Astrocyte (in vitro differentiated cells and primary cell): ENCODE measurements at places on chromosomes 1 and 21.

DNA sequence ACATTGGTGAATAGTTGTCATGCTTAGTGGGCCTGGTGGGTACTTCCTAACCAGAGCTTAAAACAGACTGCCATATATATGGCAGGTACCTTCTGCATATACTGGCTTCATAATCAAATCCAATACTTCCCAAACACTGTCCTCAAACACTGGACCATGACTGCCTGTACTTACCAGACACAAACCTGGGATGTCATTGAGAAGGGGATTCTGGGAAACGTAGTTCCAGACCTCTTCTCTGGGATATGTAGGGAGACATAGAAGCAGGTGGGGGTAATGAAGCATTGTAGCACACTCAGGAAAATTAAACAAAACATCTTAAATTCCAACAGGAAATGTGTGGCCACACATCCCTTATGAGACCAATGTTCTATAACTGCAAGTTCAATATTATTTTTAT is 76.5 kb upstream of the ADAMTS5 start:
- DNase-seq = no peak

- DNase-seq = no peak
Measured at GRCh38 chr1:2072109-2072806, 22.0 kb downstream of the PRKCZ start.

- DNase-seq = no peak
Measured at GRCh38 chr1:177043597-177043996, 120.9 kb downstream of the ASTN1 start.

- DNase-seq = no peak
Measured at GRCh38 chr21:43300496-43301408, 126.2 kb downstream of the SIK1 start.

DNA sequence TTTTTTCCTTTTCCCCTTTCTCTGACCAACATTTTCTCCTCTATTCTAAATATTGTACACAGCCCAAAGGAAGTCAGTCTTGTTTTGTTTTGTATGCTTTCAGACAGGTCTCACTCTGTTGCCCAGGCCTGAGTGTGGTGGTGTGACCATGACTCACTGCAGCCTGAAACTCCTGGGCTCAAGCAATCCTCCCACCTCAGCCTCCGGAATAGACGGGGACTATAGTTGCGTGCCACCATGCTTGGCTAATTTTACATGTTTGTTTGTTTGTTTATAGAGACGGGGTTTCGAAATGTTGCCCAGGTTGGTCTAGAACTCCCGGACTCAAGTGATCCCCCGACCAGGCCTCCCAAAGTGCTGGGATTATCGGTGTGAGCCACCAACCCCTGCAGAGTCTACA is 72.8 kb downstream of the NRIP1 start:
- DNase-seq = no peak

DNA sequence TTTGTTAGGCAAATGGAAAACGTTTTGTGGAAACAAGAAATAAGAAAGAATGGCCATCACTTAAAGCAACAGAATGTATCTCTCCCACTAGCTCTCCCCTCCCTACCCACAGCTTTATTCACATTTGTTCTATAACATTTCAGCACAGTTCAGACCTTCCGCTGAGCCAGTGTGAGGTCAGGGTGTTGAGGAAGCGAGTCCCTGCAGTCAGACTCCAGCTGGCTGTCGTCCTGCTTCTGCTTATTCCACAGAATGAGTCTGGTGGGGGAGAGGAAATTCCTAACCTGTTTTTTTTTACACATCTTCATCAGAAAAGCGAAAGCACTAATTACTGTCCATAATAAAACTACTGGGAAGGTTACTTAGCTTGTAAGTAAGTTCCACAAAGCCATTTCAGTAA is 39.0 kb downstream of the MRPL39 start:
- DNase-seq = peak; percentile 75
